ENCODE measurements at places on chromosomes 3 and 15.

GRCh38 chr3:5568451-5568850 lies 380.9 kb downstream of the EDEM1 start:
- no peak for DNase-seq

DNA sequence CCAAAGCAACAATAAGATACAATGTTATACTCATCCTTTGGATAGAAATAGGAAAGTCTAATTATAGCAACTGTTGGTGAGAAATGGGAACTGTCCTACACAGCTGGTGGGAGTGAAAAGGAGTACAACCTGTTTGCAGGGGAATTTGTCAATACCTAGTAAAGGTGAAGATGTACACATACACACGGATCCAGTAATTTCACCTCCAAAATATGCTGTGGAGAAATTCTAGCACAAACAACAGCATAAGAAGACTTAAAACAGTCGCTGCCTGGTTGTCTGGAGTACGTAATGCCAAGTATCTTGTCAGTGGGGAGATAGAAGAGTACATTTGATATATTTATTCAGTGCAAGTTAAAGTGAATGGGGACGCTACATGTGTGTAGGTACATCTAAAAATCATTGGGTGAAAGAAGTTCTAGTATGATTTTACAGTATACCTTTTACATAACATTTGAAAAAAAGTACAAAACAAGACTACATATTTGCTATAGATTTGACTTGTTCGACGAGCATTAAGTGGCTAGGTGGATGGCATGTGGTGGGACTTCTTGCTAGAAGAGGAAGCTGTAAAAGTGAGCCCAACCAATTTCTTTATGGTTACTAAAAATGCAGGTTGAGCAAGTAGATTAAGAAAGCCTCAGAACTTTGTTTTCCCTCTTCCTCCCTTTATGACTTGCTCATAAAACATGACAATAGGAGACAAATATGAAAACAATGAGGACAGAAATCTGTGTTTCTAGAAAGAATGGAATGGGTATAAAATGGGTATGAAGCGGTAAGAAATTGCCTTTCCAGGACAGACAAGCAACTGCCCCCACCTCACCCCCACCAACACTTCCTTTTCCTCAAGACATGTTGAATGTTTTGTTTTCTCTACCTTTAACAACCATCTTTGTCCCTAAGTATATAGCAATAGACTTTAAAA lies 50.2 kb upstream of the CCR4 start:
- DNase-seq: no peak

DNA sequence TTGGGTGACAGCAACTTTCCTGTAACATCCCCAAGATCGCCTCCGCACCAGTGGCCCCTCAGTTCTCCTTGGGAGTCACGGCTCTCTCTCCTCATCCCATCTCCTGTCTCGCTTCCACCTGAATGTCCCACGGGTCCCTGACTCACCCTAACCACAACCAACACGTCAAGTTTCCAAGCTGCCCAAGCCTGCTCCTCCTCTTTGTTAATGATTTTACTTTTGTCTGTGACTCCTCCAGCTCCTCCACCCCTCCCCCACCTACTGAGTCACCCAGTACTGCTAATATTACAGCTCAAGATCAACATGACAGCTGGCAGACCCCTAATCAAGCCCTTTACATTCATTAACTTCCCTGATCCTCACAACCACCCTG lies 39.3 kb downstream of the BDH1 start:
- no peak for DNase-seq

GRCh38 chr3:127273206-127273605 lies 14.6 kb downstream of the PRR20G start:
- no peak for DNase-seq

GRCh38 chr3:43616034-43616433 lies 5.8 kb downstream of the ANO10 start:
- no peak for DNase-seq

DNA sequence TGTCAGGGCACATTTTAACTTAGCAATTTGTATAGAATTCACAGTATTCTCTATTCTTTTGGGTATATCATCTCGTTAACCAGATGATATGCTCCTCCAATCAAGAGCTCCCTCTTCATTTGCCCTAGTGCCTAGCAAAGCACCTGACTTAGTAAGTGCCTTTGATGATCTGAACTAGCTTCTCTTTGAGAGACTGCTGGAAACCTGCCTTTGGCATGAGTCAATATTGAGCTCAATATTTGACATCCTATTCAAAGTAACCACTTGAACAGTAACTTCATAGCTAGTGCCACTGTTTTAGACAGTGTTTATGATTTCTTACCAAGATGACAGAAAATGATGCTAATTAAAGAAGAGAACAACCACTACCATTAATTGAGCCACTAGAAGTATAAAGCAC lies 696.3 kb upstream of the UBE2E2 start:
- no peak for DNase-seq

DNA sequence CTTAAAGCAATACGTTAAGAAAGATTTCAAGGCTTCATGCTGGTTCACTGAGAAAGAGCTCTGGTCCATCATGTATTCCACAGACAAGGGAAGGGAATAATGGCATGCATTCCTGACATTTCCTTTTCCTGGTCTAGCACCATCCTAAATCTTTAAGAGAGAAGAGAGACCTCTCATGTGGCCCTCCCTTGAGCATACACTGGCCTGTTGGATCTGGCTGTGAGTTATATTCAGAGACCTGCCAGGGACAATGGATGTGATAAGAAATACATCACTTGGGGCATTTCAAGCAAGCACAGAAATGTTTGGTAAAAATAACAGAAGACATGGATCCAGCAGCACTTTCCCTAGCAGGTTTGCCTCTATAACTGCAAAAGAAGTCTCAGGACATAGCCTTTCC lies 507.8 kb downstream of the NLGN1 start:
- DNase-seq: no peak

DNA sequence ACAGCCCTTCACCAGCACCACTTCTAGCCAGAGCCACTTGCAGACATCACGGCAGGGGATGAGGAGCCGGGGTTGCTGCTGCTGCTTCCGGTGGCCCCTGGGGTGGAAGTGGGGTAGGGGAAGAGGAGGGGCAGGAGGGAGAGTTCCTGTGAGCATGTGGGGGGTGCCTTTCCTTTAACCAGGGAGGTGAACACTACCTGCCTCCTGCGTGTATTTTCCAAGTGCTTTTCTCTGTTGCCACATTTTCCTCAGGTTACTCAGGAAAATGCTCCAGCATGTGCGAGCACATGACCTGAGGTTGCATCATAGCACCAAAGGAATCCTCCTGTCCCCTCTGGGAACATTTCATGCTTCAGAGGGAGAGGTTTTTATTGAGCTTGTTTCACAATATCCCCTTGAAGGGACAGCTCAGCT lies 12.2 kb upstream of the SACM1L start:
- DNase-seq: peak; percentile 39

DNA sequence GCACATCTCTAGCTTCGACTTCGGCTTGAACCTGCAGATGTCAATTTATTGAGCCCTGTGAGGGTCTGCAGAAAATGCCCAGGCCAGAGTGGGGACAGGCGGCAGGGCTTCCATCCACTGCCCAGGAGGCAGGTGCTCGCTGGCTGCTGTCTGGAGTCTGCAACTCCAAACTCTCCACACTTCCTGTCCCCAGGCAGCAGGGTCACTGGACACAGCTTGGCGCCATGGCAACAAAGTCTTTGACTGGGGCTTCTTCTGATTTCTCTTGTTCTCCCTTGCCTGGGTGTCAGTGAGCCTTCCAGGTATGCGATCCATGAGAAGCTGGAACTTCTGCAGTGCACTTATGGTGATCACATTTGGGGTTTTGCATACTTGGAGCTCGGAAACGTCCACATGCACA lies 33.5 kb downstream of the SV2B start:
- no peak for DNase-seq

DNA sequence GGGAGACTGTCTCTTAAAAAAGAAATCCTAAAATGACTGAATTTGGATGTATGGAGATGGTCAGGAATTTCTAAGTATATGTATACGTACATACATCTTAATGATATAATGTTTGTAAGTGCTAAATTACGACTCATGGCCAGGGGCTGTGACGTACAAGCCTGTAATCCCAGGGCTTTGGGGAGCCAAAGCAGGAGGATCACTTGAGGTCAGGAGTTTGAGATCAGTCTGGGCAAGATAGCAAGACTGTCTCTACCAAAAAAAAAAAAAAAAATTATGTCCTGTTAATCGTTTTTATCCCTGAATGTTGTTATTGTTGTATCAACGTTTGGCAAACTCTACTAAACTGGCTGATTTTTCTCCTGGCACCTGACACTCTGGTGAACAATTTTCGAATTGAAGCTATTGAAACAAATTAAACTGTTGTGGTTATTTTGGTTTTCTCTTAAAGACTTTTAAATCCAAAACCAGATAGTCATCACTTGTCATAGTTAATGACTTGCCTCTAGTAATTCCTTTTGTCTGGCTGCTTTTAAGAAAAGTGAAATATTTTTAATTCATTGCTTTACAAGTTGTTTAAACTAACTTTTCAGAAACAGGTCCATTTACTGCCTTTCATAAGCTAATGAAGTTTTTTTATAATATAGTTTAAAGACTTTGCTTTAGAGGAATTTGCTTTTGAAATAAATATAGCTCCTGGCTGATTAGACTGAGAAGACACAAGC lies 7.0 kb downstream of the MORF4L1 start:
- no peak for DNase-seq

- DNase-seq: peak; percentile 40
These were observed 108.9 kb downstream of the FBLN2 start for GRCh38 chr3:13657660-13658435.

GRCh38 chr3:43080726-43081568 lies 24.9 kb downstream of the POMGNT2 start:
- DNase-seq: no peak

- DNase-seq: no peak
These were observed 240.0 kb downstream of the THRB start for GRCh38 chr3:24254649-24255048.

DNA sequence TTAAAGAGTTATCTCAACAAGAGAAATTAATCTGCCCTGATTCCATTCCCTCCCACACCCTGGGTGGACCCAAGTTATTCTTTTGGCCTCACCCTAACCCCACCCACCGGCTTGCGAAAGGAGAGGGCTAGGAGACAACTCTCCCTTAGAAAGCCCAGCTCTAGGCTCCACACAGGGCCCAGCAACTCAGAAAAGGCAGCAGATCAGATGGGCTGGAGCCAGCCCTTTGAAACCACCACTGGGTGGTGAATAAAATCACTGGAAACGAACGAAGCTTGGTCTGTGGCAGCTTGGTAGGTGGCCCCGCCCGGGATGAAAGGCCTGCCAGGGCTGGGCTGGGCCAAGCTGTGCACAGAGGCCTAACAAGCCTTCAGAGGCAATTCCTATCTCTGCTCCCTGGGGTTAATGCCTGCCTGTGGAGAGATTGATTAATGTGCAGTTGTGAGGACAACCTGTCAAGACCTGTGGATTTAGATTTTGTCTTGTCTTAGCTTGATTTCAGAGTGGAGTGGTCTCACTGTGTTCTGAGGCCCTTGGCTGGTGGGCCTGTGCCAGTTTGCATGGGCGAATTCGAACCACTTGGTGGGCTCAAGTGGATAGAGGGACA lies 38.8 kb downstream of the BHLHE40 start:
- DNase-seq: no peak
